ENCODE measurements at places on chromosomes 1 and 21.
A peak's percentile ranks its signal among the peaks of the same experiment; 100 is the strongest.

DNA sequence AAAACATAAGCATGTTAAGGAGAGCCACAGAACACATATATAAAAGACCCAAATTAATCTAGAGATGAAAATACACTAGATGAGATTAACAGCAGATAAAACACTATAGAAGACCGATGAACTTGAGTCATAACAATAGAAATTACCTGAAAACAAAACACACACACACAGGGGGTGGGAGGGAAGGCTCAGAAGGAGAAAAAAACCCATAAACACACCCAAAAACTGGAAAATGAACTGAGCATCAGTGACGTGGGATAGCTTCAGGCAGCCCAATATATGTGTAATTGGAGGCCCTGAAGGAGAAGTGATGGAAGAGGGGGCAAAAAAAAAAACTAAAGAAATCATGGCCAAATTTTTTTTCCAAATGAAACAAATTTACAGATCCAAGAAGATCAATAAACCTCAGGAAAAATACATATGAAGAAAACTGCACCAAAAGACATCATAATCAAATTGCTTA is 11.4 kb downstream of the ALDH9A1 start:
- no peak for DNase-seq

- DNase-seq, result no peak
Measured at GRCh38 chr21:34094949-34095348, 21.6 kb downstream of the MRPS6 start.

DNA sequence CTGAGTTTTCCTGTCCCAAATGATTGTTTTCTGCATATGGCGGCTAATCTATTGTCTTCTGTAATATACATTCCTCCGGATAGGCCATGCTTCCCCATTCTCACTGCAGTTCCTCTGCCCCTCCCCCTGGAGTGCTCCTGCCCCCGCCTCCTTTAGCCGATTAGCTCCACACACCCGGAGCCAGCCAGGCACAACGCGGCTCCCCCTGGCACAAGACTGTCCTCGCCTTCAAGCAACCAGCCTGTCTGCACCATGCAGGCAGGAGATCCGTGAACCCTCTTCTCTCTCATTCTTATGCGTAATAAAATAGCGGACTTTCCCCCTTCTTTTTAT is 18.0 kb downstream of the SERTAD4 start:
- peak; percentile 38 for DNase-seq

GRCh38 chr1:110570307-110570706 is 35.9 kb downstream of the KCNA2 start:
- DNase-seq, result no peak

- peak; percentile 34 for DNase-seq
Measured at GRCh38 chr1:56617141-56617540, 28.0 kb upstream of the PRKAA2 start.

- no peak for DNase-seq
Measured at GRCh38 chr1:32334274-32334861, 1.7 kb downstream of the MARCKSL1 start.

GRCh38 chr1:119141660-119142059 is 1.2 kb upstream of the WARS2 start:
- DNase-seq, result no peak

Measured in ELR (cell line).